Suprapubic skin (tissue), 4 donors: ENCODE measurements at places on chromosomes 16 and 17. TPM values are rescaled to one million over a fixed set of nuclear protein-coding genes. Genes with fewer than 3 reads are reported as not detected.

TXNDC17 gene
- 30.0 TPM for total RNA-seq

SLC5A11 gene
- not detected for total RNA-seq

- H3K4me3 ChIP-seq, result peak overlapping the region; percentile 60
- no peaks in the 10 kb centered on the region for H3K27me3 ChIP-seq
- peaks cover 8% of the 10 kb centered on the region for H3K36me3 ChIP-seq
- no peak for DNase-seq
Measured at GRCh38 chr17:61926826-61927207, 965 bp downstream of the INTS2 start.

DNA sequence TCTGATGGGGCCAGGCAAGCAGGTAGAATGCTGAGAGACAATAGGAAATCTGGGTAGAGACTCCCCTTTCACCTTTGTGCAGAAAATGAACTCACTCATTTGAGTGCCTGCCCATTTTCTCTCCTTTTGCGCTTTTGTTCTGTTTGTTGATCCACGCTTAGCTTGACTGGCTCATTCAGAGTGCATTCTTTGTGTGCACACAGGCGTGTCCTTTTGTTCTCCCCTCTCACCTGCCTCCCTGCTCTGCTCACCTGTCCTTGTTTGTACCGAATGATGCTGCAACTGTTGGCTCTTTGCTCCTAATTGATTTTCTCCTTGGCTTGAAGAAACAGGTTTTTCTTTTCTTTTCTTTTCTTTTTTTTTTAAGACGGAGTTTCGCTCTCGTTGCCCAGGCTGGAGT is 15.8 kb downstream of the PGS1 start:
- DNase-seq, result no peak
- no peak overlapping the region for H3K4me3 ChIP-seq
- H3K27ac ChIP-seq, result no peak overlapping the region

GRCh38 chr17:70521821-70522256 is 352.5 kb downstream of the KCNJ2 start:
- no peak for DNase-seq
- no peak overlapping the region for H3K27ac ChIP-seq
- no peaks in the 10 kb centered on the region for H3K4me1 ChIP-seq
- H3K36me3 ChIP-seq, result no peaks in the 10 kb centered on the region

DNA sequence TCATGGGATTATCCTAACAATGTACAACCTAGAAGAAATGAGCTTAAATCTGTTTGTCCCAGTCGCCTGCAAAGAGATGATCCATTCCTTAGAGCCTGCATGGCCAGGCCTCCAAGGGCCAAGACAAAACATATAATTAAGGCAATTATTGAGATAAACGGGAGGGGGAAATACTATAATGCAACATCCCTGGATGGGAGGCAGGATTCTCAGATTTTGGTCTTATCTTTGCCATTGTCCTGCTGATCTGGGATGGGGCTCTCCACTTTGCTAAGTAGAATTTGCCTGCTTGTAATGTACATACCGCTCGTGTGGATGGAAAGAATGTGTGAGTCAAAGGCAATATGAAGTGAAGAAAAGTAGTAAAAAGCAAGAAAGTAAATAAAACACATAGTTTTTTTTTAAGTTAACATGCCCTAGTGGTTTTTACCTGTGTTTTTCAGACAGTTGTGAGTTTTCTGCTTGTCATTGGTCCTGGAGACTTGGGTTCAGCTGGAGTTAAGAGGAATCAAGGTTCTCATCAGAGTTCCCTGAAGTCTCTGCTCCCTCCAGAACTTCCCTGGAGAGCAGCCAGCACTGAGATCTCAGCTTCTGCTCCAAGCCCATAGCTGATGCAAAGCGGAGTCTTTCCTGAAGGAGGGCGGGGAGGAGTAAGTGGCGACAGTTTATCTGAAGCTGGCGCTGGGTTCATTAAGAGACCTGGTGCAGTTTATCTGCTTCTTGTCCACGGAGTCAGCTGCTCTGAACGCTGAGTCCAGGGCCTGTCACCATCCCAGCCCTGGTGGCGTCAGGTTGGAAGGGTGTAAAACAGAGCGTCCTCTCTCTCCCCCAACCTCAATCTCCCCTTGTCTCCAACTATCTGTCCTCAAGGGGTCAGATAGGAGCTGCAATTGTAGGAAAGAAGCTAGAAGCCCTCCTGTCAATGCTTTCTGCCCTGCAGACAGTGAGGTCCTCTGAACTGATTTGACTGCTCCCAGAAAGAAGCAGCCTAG is 30.1 kb downstream of the HOXB1 start:
- H3K36me3 ChIP-seq, result no peaks in the 10 kb centered on the region
- H3K4me3 ChIP-seq, result no peak overlapping the region
- H3K4me1 ChIP-seq, result peaks cover 10% of the 10 kb centered on the region
- H3K27me3 ChIP-seq, result no peaks in the 10 kb centered on the region
- H3K27ac ChIP-seq, result no peak overlapping the region
- DNase-seq, result no peak

CA4 gene
- total RNA-seq, result 2.2 TPM

GRCh38 chr17:44773140-44773539 is 14.4 kb downstream of the ADAM11 start:
- no peak overlapping the region for H3K4me3 ChIP-seq
- H3K27me3 ChIP-seq, result peaks cover 30% of the 10 kb centered on the region

FOXN1 gene
- total RNA-seq, result 48.3 TPM

- no peak for DNase-seq
- H3K36me3 ChIP-seq, result no peaks in the 10 kb centered on the region
- peaks cover 25% of the 10 kb centered on the region for H3K27me3 ChIP-seq
- H3K4me1 ChIP-seq, result peaks cover 19% of the 10 kb centered on the region
- peak within 1 kb of the TSS; percentile 65 for H3K4me3 ChIP-seq
Measured at GRCh38 chr16:29900102-29900887, at the start of gene ASPHD1. Gene ASPHD1, plus strand, starts transcription at chr16:29900488. Its CDS starts 484 bp downstream, at chr16:29900972.

- DNase-seq, result no peak
- peaks cover 8% of the 10 kb centered on the region for H3K27me3 ChIP-seq
- peaks cover 41% of the 10 kb centered on the region for H3K4me1 ChIP-seq
- no peaks in the 10 kb centered on the region for H3K36me3 ChIP-seq
- no peak overlapping the region for H3K27ac ChIP-seq
Measured at GRCh38 chr17:8018436-8018835, 16.0 kb downstream of the GUCY2D start.

DNAH2 gene
- total RNA-seq, result not detected

ENPP7 gene
- not detected for total RNA-seq

GRCh38 chr16:23821875-23822688 is 13.7 kb upstream of the PRKCB start:
- H3K4me3 ChIP-seq, result no peak overlapping the region
- H3K27me3 ChIP-seq, result peaks cover 5% of the 10 kb centered on the region
- H3K27ac ChIP-seq, result no peak overlapping the region
- H3K4me1 ChIP-seq, result no peaks in the 10 kb centered on the region
- no peak for DNase-seq

DNA sequence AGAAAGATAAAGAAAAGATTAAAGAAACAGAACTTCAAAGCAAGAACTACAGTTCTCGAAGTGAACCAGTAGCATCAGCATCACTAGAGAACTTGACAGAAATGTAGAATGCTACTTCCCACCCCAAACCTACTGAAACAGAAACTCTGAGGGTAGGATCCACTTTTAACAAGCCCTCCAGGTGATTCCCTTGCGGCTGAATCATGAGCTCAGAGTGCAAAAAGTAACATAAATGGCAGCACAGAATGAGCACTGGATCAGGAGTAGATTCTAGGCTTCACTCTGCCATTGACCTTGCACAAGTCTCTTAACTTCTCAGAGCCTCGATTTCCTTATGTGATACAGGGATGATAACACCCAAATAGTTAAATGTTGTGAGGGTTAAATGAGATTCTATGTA is 5.8 kb downstream of the TOM1L2 start:
- no peaks in the 10 kb centered on the region for H3K27me3 ChIP-seq
- no peak for DNase-seq
- H3K36me3 ChIP-seq, result no peaks in the 10 kb centered on the region
- H3K4me3 ChIP-seq, result no peak overlapping the region
- peaks cover 70% of the 10 kb centered on the region for H3K4me1 ChIP-seq

PTGES3L gene
- 0.44 TPM for total RNA-seq

DNA sequence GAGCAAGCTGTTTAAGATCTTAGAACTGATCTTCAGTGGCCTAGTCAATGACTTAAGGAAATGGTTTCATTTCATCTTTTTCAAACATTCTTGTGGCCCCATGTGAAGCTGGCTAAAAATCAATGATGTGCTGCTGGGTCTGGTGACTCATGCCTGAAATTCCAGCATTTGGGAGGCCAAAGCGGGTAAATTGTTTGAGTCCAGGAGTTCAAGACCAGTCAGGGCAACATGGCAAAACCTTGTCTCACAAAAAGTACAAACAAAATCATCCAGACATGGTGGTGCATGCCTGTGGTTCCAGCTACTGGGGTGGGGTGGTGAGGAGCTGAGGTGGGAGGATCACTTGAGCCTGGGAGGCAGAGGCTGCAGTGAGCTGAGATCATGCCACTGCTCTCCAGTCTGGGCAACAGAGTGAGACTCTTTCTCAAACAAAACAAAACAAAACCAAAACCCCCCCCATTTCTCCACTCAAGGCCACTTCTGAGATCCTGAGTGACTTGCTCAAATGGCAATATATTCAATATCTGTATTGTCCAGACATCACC is 17.4 kb upstream of the COL1A1 start:
- H3K27me3 ChIP-seq, result no peaks in the 10 kb centered on the region
- no peak overlapping the region for H3K4me3 ChIP-seq
- H3K4me1 ChIP-seq, result peaks cover 41% of the 10 kb centered on the region
- H3K36me3 ChIP-seq, result no peaks in the 10 kb centered on the region

SLC12A3 gene
- total RNA-seq, result 0.13 TPM

- no peaks in the 10 kb centered on the region for H3K27me3 ChIP-seq
- peaks cover 54% of the 10 kb centered on the region for H3K36me3 ChIP-seq
- no peak overlapping the region for H3K27ac ChIP-seq
Measured at GRCh38 chr17:47816111-47816735, 5.4 kb downstream of the OSBPL7 start.

DNA sequence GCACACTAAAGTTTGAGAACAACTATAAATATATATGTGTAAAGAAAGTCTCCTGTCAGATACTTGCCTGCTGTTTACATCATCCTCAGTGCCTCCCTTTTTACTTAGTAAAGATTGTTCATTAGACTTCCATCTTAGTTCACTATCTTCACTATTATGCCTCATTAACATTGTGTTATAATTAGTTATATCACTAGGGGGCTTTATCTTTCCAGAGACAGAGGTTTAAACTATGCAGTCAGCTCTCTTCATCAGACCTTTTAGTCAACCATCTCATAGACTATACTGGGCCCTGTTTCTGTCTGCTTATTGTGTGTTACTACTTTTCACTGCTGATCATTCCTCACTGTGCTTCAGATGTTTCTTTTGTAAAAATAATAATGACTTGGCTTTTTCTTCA is 630.8 kb upstream of the KIF2B start:
- H3K4me3 ChIP-seq, result no peak overlapping the region
- no peaks in the 10 kb centered on the region for H3K27me3 ChIP-seq
- no peaks in the 10 kb centered on the region for H3K36me3 ChIP-seq
- DNase-seq, result no peak
- H3K27ac ChIP-seq, result no peak overlapping the region

SOX15 gene
- 68.0 TPM for total RNA-seq

DNA sequence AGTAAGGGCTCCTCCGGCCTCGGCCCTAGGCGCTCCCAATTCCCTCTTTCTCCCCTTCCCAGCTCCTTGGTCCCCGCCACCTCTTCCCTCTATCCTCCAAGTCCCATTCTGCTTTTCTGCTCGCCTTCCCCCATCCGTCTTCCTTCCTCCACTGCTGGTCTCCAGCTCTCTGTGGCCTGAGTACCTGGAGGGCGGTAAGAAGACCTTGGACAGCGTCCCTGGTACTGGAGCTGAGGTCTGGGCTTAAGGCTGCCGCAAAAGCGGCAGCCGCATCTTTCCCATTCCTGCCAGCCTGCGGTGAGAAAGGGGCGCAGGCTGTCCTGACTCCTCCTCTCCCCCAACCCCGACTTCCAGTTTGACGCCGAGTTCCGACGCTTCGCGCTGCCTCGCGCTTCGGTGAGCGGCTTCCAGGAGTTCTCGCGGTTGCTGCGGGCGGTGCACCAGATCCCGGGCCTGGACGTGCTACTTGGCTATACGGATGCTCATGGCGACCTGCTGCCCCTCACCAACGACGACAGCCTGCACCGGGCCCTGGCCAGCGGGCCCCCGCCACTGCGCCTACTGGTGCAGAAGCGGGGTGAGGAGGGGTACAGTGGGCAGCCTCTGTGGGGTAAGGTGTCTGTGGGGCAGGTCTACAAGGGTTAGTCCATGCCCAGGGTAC is 471 bp downstream of the PARD6A start:
- H3K36me3 ChIP-seq, result peaks cover 31% of the 10 kb centered on the region
- H3K4me3 ChIP-seq, result peak overlapping the region; percentile 76
- H3K27ac ChIP-seq, result peak overlapping the region; percentile 90
- peaks cover 35% of the 10 kb centered on the region for H3K4me1 ChIP-seq

C1QTNF8 gene
- total RNA-seq, result not detected

GRCh38 chr17:17411692-17412091 is 65.1 kb upstream of the MED9 start:
- no peaks in the 10 kb centered on the region for H3K27me3 ChIP-seq
- H3K4me3 ChIP-seq, result no peak overlapping the region
- peaks cover 43% of the 10 kb centered on the region for H3K4me1 ChIP-seq
- no peak overlapping the region for H3K27ac ChIP-seq

GRCh38 chr17:73522696-73523095 is 121.5 kb downstream of the SDK2 start:
- H3K27ac ChIP-seq, result no peak overlapping the region
- no peaks in the 10 kb centered on the region for H3K36me3 ChIP-seq
- H3K27me3 ChIP-seq, result peaks cover 5% of the 10 kb centered on the region
- no peak overlapping the region for H3K4me3 ChIP-seq
- DNase-seq, result no peak

SPNS3 gene
- not detected for total RNA-seq

GRCh38 chr17:76076765-76077583 is 2.0 kb upstream of the ZACN start:
- no peaks in the 10 kb centered on the region for H3K36me3 ChIP-seq
- H3K27ac ChIP-seq, result no peak overlapping the region
- H3K4me3 ChIP-seq, result no peak overlapping the region
- DNase-seq, result no peak
- peaks cover 64% of the 10 kb centered on the region for H3K27me3 ChIP-seq
- H3K4me1 ChIP-seq, result peaks cover 49% of the 10 kb centered on the region

GRCh38 chr17:8122422-8122923 is 1.4 kb downstream of the HES7 start:
- peaks cover 23% of the 10 kb centered on the region for H3K27me3 ChIP-seq
- no peak for DNase-seq
- no peak overlapping the region for H3K27ac ChIP-seq
- H3K36me3 ChIP-seq, result no peaks in the 10 kb centered on the region
